ENCODE measurements at places on chromosomes 7 and 10. TPM values are rescaled to one million over a fixed set of nuclear protein-coding genes. Genes with fewer than 3 reads are reported as not detected.

DNA sequence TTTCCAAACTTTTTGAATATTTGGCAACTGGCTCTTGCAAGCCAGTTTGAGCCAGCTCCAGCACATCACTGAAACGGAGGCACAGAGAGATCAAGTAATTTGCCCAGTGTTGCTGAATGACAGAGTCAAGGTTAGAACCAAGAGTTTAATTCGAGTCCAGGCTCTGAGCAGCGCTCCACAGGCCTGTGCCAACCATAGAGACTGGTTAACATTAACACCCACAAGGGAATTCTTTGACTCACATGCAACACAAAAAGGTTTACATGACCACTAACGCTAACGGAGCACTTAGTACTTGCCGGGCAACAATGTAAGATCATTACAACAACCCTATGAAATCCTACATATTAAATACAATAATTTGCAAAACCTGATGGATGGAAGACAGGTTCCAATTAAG, 1.5 kb downstream of the RGS10 start:
- peak; percentile 21 for DNase-seq

GRCh38 chr10:1132584-1132983, 76.4 kb downstream of the WDR37 start:
- no peak for DNase-seq

DNA sequence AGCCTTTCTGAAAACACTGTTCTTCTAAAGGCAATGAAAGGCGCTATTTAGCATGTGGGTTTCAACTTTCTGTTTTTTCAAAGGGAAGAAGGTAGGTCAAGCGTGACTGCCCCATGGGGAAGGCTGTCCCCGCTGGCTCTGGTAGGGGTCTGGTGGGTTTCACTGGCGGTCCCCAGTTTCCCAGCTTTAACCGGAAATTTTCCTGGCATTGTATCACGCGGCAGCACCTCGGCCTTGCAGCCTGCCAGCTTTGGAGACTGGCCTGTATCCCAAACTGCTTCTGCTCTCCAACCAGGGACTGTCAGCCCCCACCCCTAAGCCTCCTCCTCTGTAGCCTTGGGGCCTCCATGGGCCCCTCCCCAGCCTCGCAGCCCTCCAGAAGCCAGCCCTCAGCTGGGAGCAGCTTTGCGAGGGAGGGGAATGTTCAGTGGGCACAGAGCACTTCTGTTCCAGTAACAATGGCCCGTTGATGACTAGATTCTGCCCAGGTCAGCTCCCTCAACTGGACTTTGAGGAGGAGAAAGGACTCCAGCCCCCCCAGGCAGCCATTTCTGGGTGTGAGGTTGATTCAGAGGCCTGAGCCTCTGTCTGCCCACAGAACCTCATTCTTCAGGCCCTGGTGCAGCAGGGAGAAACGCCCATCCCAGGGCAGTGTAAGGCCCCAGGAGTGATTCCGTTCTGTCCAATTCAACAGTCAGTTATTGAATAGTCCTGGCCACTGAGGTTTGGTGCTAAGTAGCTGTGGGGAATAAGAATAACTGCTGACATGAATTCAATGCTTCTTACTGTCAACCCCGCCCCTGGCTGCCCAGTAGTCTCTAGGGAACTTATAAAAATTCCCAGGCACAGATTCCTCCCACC, 17.1 kb downstream of the CHST3 start:
- no peak for DNase-seq

GRCh38 chr7:107002529-107002998, 41.9 kb upstream of the PRKAR2B start:
- DNase-seq, result no peak

- DNase-seq, result no peak
Measured at GRCh38 chr10:50624866-50625501, 1.2 kb upstream of the SGMS1 start.

The DRGX gene
- total RNA-seq, result not detected

Data from activated T-helper 1 cell treated with anti-CD3 and anti-CD28 coated beads, Interleukin-12 subunit alpha, Interleukin-12 subunit beta, Interleukin-2, Interleukin-4 antibody, amounts not matched to agents 30 ng/mL and 10 ng/mL and 1 ng/mL, durations not matched to agents 14 hours and 24 hours and 36 hours (primary cell).